ENCODE measurements at places on chromosomes 7 and 10.

- no peak for DNase-seq
Observed at GRCh38 chr7:123846217-123846891, 1.4 kb downstream of the HYAL4 start.

- DNase-seq = no peak
Observed at GRCh38 chr10:3000048-3000447, 67.3 kb upstream of the PFKP start.

- DNase-seq = no peak
Observed at GRCh38 chr10:132993271-132994184, 51.2 kb upstream of the CFAP46 start.

GRCh38 chr10:10589540-10590303 is 427.9 kb upstream of the CELF2 start:
- peak; percentile 24 for DNase-seq

GRCh38 chr7:31267486-31267885 is 73.0 kb downstream of the NEUROD6 start:
- no peak for DNase-seq

DNA sequence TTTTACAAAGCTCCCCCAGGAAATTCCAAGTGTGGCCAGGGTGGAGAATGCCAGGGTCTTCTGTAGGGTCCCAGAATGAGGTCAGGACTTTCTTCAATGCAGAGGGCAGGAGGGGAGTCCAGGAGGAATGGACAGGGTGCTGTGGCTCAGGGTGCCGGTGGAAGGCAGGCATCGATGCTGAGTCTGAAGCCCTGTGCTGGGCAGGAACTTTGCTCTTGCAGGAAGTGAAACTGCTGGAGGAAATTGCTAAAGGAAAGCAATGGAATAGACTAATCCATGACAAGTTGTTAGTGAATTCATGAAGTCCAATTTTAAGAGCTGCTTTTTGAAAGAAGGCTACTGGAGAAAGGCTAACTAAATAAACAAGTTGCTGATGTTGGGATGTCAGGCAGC is 14.8 kb downstream of the PTPRE start:
- no peak for DNase-seq

DNA sequence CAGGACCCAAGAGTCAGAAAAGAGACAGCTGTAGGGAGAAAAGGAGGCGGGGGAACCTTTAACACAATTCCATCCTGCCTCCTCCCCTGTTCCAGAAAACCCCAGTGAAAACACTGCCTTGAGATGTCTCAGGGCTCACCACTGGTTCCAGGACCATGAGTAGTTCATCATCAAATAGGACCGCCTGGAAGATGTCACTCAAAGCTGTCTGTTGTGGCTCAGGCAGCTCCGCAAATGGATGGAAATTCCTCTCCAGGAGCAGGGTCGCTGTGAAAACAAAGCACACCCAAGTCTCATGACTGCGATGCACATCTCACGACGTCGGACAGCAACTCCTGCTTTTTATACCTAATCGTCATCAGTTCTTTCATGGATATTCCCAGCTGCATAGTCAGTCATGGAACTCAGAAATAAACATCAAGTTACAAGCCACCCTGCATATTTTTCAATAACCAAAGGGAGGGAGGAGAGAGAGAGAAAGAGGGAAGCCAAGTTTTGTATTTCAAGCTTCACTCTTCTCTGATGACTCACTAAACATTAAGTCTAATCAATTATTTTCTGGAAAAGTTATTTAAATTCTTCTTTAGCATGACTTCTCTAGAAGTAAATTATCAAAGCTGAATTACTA is 49.2 kb downstream of the GSDME start:
- DNase-seq = no peak

DNA sequence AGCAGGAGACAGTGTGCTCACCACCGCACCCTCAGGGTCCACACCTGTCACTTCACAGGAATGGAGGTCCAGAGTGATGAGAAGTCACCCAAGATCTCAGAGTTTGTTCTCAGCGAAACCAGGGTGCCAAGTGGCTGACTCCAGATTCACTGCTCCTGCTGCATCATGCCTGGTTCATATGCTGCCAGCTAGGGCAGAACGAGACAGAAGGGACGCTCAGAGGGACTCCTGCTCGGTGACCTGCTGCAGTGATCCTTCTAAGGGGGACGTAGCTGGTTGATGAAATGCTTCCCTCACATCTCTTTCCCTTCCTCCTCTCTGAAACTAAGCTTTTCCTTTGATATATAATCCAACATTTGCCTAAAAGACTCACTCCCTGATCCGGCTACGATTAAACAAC is 248.5 kb downstream of the SFMBT2 start:
- DNase-seq = no peak

DNA sequence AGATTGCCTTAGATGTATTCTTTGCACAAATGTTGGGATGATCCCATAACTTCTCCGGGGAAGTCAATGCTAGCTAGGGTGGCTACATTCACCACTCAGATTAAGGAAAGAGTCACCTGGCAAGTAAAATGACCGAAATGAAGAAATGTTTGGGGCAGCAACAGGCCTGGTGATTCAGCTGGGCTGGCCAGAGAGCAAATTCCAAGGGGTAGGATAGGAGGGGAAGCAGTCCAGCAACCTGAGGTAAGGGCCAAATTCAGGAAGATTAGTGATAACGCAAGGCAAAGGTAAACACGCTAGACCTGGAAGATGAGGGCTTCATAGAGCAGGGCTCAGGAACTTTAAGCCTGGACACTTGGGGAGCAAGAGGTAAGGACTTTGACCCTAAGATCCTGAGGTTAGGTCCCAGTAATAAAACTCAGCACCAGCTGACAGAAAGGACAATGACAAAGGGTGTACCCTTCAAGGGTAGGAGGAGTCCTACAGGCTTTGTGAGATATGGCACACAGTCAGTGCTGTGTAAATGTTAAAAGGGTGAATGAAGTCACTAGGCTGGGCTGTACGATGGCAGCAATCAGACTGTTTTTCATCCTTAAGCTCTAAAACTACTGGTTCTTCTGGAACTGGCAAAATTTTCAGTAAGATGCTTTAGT is 22.7 kb upstream of the SMNDC1 start:
- DNase-seq = no peak

DNA sequence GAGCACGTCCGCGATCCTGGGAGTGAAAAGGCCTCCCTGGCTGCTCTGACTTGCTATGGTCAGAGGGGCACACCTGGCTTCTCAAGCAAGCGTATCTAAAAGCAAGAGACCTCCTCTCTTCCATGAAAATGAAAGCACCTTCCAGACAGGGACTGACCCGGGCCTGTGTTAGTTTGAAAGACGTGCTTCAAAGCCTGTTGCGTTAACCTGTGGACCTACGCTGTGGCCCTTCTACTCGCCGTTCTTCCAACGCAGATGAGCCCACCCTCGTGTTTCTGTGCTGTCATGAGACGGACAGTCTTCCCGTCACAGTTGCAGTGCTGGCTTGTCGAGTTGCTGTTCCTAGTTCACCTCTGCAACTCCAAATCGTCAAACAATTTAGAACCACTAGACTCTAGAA is 15.5 kb upstream of the GDI2 start:
- DNase-seq = no peak

GRCh38 chr7:30977896-30978564 is 14.3 kb downstream of the GHRHR start:
- DNase-seq = no peak

DNA sequence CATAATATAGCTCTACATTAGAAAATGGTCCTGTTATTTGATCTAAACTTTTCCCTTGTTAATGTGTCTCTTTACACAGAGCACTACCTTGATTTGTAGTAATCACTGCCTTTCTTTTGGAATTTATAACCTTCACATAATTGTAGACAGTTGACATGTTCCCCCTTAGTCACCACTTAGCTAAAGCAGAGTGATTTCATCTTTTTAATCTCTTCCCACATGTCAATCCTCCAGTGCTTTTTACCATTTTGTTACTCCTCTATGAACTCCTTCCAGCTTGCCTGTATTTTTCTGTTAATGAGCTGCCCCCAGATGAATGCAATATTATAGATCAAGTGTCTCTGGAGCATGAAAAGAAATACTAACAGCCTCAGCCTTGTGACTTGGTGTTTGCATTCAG is 2.6 kb upstream of the PPP1R3A start:
- DNase-seq = no peak

DNA sequence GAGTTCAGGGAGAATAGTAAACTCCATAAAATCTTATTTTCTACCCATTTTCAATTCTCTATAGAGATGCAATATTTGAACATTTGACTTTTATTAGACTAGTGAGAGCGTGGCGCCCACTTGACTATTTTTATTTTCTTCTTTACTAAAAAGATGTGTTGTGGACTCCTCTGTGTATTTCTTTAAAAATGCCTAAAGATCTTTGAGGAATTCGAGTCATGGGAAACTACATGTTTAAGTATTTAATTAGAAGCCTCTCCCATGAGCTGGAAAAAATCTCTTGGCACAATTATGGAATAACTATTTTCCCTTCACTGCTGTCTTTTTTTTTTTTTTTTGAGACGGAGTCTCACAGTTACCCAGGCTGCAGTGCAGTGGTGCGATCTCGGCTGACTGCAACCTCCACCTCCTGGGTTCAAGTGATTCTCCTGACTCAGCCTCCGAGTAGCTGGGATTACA is 124.2 kb downstream of the ARHGAP12 start:
- no peak for DNase-seq

DNA sequence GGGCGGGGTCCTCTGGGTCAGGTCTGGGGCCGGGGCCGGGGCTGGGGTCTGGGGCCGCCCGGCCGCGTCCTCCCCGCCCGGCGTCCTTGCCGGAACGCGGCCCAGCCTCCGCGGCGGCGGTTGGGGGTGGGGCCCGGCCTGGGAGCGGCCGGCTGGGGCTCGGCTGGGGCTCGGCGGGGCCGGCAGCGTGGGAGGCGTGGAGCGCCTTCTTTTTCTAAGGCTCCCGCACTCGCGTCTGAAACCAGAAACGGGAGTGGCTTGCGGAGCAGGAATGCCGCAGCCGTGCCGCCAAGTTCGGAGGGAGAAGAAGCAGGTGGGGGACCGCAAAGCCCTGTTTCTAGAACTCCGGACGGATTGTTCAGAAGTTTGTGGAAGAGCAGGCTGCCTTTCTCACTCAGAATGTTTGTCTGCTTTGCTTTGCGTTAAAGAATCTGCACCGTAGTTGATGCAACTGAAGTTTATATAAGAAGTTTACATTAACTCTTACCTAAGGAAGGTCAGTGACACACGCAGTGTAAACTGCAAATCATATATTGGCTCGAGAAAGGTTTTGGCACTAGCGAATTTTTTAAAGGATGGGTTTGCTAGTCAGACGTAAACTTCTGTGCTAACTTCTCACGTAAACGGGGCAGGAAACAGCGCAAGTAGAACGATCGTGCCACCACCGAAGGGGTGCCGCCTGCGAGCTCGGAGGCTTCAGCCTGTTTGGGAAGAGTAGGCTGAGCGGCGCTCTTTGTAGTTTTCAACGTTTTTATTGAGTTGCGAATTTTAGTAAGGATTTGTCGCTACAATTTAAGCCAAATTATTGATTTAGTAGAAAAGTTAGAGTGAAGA is 729 bp downstream of the DNAJB6 start:
- peak; percentile 59 for DNase-seq

DNA sequence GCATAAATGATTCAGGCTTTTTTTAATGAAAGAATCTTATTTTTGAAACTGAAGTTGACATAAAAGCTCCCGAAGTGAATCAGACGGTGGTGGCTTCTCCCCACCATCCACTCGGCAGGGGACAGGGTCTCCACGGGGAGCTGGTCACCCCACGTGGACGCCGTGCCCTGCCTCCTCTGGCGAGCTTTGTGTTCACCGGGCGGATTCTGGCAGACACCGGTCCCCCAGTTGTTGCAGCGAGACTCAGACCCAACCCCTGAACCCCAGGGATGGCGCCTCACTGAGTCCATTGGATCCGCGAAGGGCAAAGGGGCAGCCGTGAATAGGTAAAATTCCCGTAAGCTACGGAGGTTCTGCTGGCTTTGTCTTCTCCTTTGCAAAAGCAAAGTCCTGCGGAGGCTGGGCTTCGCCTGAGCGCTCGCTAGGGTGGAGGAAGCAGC is 38.4 kb downstream of the PTPRN2 start:
- no peak for DNase-seq

DNA sequence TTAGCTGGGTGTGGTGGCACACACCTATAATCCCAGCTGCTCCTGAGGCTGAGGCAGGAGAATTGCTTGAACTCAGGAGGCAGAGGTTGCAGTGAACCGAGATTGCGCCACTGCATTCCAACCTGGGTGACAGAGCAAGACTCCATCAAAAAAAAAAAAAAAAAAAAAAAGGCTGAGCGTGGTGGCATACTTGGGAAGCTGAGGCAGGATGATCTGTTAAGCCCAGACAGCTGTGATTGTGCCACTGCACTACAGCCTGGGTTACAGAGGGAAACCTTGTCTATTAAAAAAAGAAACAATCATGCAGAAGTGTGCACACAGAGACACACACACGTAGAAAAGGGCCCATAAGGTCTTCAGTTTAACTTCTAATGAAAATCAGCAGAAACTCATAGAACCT is 150.6 kb downstream of the TPST1 start:
- no peak for DNase-seq

GRCh38 chr7:121490309-121490708 is 94.2 kb upstream of the FAM3C start:
- DNase-seq = no peak

GRCh38 chr10:82278401-82279182 is 403.6 kb downstream of the NRG3 start:
- DNase-seq = no peak

Data from stimulated activated CD4-positive, alpha-beta T cell treated with anti-CD3 and anti-CD28 coated beads, Interleukin-12 subunit alpha, Interleukin-12 subunit beta, amount 100 ng/mL, for 24 hours (primary cell).